ENCODE measurements at places on chromosomes 4 and X.
A peak's percentile ranks its signal among the peaks of the same experiment; 100 is the strongest.

DNA sequence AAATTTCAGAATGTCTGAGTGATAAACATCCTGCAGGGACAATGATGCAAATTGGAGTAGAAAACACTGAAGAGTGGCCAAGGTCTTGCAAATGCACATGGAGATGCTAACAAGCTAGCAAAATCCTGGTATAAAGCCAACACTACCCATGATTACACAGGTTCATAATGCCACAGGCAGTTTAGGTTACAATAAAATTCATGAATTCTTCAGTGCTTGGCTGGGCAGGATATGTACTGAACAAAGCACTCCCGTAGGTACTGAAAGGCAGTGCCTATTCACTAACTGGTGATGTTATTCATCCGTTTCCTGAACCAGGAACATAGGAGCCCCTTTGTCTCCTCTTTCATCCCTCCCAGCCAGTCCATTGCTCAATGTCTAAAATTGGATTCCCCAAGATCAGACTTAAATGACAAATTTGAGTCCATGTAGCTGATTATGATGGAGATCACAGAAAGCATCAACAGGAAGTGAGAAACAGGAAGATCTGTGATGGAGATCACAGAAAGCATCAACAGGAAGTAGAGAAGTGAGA, 244.5 kb downstream of the DMD start:
- no peak for DNase-seq

DNA sequence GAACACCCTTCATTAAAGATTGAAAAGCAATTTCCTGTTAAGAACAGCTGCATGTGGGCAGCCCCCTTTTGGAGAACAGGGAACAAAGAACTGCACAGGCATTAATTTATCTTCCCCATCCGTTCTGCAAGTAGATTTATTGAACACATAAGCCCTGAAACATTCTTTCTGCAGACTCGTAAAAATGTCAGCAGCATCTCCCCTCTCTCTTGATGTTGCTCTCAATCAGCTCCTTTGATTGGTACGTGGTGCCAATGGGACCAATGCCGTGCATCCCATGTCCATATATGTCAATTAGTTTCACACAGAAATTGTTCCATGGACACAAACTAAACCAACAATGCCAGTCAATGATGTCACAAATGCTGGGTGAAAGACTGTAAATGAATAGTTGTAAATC, 228.5 kb upstream of the RASGEF1B start:
- DNase-seq = no peak

- no peak for DNase-seq
Observed at GRCh38 chr4:141768954-141769353, 132.6 kb downstream of the IL15 start.

DNA sequence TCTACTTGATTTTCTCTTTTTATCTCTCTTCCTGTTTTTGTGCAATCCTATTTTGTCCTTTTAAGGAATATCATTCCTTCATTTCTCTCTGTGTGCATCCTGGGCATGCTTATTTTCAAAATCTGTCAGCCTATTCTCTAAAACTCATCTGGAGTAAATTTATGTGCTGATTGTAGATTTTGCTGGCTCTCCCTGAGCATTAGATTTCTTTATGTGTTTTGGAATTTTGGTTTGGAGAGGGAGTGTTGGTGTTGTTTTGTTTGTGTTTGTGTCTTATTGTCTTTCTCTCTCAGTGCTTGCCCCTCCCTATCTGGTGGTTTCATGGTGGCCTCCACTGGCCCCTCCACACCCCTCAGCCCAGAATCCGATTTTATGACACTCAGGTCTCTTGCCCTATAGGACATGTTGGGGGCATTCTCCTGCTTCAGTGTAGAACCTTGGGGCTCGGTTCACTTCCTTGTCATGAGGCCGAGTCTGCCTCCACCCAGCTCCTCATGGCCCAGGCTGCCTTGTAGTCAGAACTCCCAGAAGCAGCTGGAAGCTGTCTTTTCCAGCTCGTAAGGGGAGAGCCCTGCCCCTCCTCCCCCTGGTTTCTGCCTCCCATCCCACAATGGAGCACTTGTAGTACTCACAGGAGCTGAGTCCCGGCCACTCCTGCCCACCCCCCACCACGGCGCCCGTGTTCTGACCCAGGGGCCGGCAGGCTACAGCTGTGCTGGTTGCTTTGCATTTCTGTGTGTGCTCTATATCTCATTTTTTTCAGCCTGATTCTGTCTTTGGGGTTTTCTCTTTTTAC, 24.5 kb upstream of the PJA1 start:
- DNase-seq = no peak

GRCh38 chrX:6821730-6822129, 286.8 kb upstream of the VCX3A start:
- DNase-seq = no peak

DNA sequence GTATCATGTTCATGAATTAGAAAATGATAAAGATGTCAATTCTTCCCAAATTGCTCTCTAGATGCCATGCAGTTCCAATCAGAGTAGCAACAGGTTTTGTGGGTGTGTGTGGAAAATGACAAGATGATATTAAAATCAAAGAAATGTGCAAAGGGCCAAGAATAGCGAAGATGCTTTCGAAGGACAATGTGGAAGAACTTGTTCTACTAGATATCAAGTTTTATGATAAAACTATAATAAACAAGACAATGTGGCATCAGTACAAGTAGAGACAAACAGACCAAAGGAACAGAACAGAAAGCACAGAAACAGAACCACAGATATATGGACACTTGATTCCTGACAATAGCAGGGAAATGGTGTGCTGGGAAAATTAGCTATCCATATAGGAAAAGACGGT, 9.0 kb downstream of the TAB3 start:
- no peak for DNase-seq

- DNase-seq = no peak
Observed at GRCh38 chr4:154999950-155000578, 208.4 kb upstream of the NPY2R start.

GRCh38 chr4:73507541-73507940, 26.0 kb downstream of the AFM start:
- DNase-seq = no peak

DNA sequence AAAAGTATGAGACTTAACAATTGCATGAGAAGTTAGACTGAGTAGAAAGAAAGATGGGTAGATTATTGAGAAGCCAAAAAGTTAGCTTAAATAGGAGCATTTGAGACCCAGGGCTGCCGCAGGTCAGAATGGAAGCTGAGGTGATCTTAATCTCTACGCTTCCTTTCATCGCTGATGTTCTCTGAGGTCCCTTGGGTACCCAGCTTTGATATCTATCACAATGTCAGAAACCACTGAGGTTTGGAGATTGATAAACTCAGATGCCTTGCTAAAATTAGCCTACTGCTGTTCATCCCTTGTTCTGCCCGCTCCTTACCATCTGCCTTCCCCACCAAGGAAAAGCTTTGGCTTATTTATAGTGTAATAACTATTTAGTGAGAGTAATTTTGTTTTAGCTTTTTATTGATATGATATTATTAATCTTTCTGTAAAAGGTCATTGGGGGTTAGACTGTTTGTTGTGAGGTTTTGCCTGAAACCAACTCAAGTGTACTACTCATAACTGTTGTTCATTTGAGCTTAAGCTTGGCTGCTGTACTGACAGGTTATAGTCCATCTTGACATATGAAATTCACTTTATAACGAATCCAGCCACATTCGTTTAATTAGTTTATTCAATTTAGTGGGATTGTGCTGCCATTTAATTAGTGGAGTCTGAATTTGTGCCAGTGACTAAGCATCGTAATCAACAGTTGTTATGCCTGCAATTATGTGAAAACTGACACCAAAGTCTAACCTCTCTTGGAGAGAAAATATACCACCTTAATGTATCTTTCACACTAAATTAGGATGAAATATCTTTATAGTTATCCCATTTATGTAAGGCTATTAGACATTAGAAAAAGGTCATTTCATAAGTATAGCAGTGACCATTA, 15.1 kb downstream of the MCUB start:
- DNase-seq = peak; percentile 34

GRCh38 chrX:23003116-23003515, 3.4 kb downstream of the DDX53 start:
- DNase-seq = no peak

- DNase-seq = peak; percentile 42
Observed at GRCh38 chrX:16786791-16787735, 797 bp downstream of the TXLNG start.

- peak; percentile 88 for DNase-seq
Observed at GRCh38 chr4:123350191-123350544, 46.4 kb upstream of the SPRY1 start.

DNA sequence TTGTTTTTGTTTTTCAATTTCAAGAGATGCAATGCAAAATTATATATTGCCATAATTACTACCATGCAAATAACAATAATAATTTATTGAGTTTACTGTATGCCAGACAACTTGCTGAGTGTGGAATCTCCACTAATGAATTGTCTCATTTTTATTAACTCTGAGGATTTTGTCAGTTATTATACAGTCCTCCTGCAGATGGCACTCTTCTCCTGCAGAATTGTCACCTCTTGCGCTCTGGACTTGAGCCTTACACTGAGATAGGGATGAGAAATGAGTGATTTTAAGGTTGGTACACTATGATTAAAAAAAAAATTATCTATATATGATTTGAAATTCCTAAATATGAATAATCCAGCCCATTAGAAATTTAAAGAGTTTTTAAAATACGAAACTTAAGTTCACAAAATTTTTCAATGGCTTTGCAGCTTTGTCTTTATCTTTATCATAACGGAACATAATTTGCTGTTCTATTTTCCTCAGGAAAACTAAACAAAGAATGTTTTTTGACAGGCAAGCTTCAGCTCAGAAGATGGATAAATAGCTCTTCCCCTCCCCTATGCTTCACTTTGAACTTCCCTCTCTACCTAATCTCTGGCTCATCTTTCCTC, 12.7 kb upstream of the PAQR3 start:
- DNase-seq = peak; percentile 80

GRCh38 chrX:154784149-154784995, 20.9 kb downstream of the MPP1 start:
- DNase-seq = peak; percentile 75

- DNase-seq = peak; percentile 89
Observed at GRCh38 chr4:143335979-143336780, 496 bp upstream of the GAB1 start.

DNA sequence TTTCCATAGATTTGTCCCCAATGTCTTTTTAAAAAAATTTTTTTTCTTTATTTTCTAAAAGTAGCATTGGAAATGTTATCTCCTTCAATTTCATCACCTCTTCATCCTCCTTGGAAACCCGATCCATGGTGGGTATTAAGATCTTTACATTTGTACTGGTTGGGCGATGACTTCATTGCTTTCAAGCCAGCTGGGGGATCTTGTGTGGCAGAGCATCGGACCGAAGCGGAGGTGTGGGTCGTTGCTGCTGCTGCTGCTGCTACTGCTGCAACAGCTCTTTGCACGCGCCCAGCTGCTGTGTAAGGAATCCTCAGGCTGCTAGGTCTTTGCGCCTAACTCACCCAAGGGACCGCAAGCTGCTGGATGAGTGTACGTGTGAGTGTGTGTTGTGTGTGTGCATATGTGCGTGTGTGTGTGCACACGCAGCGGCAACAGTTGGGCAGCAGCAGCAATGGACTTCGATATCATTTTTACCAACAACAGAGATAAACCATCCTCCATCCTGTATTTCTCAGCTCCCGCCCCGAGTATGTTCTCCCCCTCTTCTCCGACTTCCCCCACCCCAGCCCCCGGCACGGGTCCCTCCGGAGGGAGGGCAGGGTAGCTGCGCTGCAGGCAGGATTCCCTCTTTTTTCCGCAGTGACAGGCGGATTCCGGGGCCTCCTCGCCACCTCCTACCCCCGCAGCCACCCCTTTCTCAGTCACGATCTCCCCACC, 768 bp upstream of the CDKL5 start:
- DNase-seq = peak; percentile 16

- DNase-seq = no peak
Observed at GRCh38 chrX:84192006-84192405, 4.0 kb upstream of the RPS6KA6 start.
